ENCODE measurements at places on chromosomes 4 and X. TPM values are rescaled to one million over a fixed set of nuclear protein-coding genes. Genes with fewer than 3 reads are reported as not detected.

AFF2 gene
- total RNA-seq: not detected

PABPC1L2B gene
- total RNA-seq: not detected

GAGE12E gene
- total RNA-seq: not detected

OCRL gene
- total RNA-seq: 25.1 TPM

FRMPD4 gene
- total RNA-seq: 0.07 TPM

All from A549 treated with GW870086 at 1 μM for 4 hours (cell line).